ENCODE measurements at places on chromosomes 7 and 10.

GRCh38 chr7:106347229-106347833 lies 62.5 kb upstream of the NAMPT start:
- DNase-seq = no peak

DNA sequence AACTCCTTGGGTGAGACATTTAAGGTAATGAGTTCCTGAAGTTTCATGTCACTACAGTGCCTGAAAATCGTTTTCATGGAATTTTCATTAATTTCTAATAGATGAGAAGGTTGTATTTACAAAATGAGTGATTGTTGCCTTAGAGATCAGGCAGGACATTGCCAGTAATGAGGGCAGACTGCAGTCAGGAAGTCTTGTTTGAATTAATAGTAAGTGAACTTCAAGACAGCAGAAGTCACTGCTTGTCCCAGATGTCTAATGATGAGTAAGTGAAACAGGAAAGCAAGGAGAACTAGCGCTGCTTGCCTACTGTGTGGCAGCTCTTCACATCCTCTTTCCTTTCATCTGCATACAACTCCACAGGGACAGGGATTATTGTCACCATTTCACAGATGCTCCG lies 237.4 kb downstream of the BAMBI start:
- no peak for DNase-seq

DNA sequence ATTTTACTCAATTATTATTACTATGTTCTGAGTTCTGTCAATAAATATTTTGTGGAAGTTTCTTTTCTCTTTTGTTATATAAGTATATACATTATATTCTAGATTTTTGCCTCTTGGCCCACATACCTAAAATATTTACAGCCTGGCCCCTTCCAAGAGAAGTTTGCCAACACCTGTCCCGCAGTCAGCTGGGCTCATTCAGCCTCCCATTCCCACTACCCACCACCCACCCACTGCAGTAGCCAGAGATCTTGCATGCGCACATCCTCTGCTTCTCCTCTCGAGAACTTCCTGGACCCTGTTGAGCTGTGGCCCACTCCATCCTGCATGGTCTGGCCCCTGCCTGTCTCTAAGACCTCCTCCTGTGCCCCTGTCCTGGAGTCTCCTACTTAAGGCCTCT lies 33.6 kb downstream of the WIPF3 start:
- DNase-seq = no peak

DNA sequence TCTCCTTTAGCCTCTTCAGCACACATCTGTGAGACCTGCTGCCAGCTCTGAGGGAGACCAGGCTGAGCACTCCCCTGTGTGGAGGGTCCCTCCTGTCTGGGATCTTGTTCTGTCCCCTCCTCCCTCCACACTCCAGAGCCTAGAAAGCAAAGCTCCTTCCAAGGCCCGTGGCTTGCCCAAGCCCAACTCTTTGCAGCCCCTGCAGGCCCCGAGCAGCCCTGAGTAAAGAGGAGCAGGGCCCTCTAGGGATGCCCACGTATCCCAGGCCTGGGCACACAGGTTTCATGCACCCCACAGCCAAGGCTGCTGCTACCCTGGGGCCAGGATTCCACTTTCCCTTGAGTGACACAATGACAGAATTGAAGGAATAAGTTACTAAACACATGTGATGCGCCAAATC lies 24.0 kb downstream of the COBL start:
- no peak for DNase-seq

GRCh38 chr10:106712988-106713387 lies 451.5 kb downstream of the SORCS1 start:
- no peak for DNase-seq

GRCh38 chr7:10706875-10707493 lies 266.7 kb upstream of the PHF14 start:
- no peak for DNase-seq

DNA sequence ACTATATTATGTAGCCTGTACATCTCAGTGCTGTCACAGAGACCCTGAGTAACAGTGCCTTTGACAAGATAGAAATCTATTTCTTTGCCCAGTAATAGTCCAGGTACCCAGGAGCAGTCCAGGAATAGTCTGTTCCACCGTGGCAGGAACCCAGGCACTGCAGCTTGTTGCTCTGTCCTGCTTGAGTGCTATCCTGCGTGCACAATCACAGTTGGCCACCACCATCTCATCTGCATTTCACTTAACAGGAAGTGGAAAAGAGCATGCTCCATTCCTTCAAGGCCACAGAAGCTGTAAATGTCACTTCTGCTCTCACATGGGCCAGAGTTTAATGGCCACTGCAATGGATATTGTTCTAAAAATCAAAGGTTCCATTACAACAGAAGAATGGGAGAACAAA lies 61.5 kb upstream of the PRR15 start:
- no peak for DNase-seq

DNA sequence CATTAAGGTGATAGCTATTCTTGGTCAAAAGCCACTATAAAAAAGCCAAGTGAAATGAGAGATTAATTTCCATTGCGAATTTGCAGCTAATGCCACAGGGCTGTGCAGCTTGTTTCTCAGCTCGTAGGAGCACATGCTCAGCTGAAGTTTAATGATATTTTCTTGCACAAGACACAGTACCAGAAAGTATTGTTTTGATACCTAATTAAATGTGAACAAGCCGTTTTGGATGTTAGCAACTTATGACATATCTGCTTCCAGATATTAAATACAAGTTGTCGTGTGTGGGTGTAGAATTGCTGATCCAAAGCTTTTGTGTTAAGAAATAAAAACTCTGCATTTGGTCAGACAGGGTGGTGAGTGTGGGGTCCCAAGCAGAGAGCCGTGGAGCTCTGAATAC lies 47.2 kb downstream of the ADARB2 start:
- no peak for DNase-seq

- DNase-seq = no peak
Observed at GRCh38 chr10:1240341-1240775, 184.2 kb downstream of the WDR37 start.

DNA sequence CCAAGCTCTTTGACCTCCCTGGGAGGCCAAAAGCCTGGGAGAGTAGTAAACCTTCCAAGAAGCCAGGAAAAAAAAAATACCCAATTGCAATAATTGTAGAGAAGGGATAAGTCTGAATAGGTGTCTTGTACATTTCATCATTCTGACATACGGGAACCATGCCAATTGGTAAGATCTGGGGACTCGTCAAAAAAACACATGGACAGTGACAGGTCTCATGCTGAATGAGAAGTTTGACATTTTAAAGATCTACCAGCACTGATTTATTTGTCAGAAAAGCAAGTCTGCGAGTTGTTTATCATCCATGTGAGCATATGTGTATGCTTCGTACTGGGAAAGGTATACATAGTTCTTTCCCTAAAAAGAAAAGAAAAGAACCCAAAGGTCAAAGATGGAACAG lies 4.1 kb upstream of the ITGA8 start:
- no peak for DNase-seq

GRCh38 chr7:14604606-14605005 lies 297.9 kb downstream of the DGKB start:
- no peak for DNase-seq

GRCh38 chr7:45132708-45133320 lies 21.3 kb upstream of the TBRG4 start:
- DNase-seq = no peak

GRCh38 chr10:67678335-67678974 lies 17.5 kb downstream of the CTNNA3 start:
- no peak for DNase-seq
